ENCODE measurements at places on chromosomes 5 and 9.

DNA sequence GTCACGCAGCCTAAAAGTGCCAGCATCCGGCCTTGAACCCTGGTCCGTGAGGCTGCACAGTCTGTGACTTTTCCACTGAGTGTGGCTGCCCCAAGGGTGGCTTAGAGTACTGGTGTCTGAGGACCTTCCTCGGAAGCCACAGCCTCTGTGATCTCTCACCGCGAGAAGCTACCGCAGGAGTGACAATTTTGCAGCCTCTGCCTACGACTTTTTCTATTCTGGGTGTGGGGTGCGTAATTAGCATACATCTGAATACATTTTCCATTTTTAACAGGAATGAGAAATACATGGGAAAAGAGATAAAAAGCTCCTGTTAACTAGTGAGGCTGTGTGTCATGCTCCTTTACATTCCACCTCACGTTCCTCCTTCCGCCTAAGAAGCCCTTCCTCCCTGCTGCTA, 48.3 kb upstream of the HRH2 start:
- no peak for DNase-seq

DNA sequence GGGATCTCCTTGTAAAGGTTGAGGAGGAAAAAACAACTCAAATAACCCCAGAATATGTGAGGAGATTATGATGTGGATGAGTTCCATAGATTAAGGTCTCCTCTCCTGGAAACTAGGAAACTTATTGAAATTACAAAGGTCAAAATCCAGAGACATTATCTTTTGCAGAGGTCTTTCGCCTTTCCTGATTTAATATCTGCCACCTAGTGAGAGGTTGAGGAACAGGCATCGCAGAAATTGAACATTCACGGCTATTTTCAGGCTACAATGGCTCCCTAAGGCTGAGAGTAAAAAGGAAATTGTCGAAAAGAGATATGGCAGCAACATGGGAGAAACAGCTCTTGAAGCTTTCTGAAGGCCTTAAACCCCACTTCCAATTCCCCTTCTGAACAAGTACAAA, 127.5 kb upstream of the PLCXD3 start:
- no peak for DNase-seq

DNA sequence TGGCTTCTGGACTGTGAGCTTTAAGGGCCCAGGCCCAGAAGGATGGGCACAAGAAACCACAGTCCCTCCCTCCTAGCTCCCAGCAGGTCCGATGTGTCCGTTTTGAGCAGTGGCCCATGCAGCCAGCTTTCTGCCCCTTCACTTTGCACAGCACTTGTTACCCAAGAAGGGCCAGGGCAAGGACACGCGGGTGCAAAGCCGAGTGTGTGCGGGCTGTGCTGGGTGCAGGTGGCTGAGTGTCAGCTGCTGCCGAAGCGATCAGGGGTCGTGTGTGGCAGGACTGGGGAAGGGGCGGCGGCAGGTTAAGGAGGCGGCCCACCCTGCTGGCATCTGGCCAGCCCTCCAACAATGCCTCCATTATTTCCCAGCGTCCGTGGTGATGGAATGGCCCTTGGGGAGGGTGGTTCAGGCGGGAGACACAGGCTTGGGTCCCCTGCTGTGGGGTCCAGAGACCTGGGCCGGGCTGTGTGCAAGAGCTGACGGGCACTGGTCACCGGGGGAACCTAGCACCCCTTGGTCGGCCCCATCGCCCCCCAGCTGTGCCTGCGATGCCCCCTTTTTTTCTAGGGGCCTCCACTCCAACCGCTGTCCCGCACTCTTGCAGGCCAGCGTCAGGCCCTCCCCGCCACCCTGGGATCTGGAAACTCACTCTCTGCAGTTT, 653 bp downstream of the LHX3 start:
- no peak for DNase-seq

- DNase-seq = no peak
Observed at GRCh38 chr5:118921866-118922265, 66.5 kb downstream of the DTWD2 start.

DNA sequence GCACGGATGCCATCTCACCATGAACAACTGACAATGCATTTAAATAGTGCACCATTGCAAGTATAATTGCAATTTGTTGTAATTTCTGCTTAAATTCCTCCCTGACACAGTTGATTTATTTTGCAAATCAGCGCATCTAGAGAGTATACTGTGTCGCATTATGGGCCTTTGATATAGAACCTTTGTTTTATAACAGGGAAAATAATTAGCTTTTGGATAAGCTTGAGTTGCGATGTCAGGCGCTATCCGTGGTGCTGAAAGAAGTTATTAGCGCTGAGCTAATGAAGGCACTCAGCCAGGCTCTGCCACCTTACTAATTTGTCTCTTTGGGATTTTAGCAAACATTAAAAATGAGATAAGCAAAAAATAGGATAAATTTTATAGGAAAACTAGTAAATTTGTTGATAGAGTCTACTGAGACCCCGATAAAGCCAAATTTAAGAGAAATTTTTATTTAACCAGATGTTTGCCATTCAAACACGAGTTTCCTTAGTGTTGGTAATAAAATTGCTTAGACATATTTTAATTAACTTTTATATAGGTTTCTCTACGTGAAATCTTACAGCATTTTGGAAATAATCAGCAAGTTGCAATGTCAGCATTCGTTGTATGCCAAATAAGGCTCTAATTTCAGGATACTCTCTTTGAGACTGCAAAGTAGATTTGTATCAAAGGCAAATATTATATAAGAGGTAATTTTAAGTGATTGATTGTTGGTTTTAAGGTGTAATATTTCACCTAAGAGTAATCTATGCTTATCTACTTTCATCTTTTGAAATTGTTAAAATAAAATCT, 355.5 kb downstream of the TLR4 start:
- DNase-seq = no peak

DNA sequence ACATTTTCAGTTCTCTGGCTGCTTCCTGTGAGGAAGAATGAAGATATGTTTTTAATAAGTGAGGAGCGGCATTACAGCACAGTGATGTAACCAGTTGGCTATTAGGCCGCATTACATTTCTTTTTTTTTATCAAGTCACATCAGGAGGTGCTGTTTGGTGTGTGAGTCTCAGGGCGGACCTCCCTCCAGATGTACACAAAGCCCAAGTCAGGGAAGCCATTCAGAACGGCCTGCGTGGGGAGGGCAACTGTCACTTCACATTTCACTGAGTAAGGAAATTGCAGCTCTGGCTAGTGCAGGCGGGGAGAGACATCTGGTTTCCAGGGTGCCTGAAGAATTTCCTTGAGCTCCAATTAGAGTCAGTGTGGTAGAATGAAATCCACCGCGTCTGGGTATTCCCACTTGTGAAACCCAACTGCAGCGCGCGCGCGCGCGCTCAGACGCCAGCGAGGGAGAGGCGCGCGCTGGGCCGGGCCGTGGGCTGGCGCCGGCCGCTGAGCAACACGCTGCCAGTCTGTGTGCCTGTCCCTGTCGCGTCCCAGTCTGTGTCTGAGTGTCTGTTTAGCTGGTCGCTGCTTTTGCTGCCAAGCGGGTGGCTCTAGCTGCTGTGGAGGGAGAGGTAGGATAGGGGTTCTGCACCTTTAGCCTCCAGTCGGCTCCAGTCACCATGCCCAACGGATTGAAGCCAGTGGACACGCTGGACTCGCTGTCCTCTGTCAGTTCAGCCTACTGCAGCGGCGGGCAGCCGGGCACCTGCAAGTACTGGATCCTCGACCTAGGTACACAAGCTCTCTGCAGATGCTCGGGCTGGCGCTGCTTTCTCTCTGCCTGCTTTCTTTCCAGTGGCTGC, 140.8 kb upstream of the OTULINL start:
- no peak for DNase-seq

- no peak for DNase-seq
Observed at GRCh38 chr9:37986771-37987258, 82.2 kb downstream of the SHB start.

DNA sequence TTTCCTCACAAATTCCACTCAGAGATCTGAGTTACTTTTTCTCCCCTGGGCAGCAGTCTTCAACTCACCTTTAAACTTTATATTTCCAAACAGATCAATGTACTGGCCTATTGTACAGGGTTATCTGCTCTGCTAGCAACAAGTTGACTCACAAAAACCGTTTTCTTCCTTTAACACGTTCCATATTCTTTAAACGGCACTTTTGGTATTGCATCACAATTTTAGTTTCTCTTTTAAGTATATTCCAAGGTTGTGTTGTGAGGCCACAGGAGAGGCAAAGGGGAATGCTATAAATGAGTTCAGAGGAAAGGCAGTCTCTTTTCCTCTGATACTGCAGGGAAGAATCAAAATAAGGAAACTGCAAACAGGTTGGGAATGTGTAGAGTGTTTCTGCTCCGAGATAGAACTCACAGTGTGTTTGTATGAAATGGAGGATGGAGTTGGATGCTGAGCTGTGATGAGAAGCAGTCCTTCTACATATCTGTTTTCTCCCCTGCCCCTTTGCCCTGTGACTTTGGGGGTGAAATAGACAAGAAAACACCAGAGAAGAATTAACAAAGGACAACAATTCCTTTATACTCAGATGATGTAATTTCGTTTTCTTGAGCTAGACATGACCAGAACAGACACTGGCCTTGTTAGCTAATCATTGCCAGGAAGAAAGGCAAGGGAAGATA, 9.9 kb upstream of the ALDOB start:
- DNase-seq = no peak

GRCh38 chr5:122940890-122941289, 95.5 kb downstream of the SNX24 start:
- DNase-seq = no peak

DNA sequence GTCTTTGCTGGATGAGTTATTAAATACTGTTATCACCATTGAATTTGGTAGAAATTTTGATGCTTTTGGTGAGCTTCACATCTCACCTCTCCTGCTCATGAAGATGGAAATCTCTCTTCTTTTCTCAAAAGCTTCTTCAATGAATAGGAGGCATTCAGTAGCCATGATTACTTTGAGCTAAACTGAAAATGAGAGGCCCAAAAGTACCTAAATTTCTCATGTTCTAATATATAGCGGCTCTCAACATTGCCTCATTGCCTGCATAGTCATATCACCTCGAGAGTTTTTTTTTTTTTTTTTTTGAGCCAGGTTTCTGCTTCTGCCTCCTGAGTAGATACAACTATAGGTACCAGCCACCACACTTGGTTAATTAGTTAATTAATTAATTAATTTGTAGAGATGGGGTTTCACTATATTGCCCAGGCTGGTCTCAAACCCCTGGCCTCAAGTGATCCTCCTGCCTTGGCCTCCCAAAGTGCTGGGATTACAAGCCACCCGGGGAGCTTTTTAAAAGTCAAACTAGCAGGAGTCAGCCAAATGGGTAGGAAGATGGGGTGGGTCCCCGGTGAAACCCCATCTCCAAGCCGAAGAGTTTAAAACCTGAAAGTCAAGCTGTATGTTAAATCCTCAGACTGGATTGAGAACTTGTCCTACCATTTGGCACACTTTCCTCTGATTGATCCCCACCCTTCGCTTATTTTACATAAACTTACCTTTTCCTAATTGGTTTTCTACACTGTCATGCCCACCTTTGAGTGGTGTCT, 169.0 kb downstream of the DOCK2 start:
- no peak for DNase-seq

GRCh38 chr5:14249258-14250082, 106.3 kb downstream of the TRIO start:
- DNase-seq = no peak

- DNase-seq = no peak
Observed at GRCh38 chr5:57700072-57700471, 217.5 kb upstream of the ACTBL2 start.

DNA sequence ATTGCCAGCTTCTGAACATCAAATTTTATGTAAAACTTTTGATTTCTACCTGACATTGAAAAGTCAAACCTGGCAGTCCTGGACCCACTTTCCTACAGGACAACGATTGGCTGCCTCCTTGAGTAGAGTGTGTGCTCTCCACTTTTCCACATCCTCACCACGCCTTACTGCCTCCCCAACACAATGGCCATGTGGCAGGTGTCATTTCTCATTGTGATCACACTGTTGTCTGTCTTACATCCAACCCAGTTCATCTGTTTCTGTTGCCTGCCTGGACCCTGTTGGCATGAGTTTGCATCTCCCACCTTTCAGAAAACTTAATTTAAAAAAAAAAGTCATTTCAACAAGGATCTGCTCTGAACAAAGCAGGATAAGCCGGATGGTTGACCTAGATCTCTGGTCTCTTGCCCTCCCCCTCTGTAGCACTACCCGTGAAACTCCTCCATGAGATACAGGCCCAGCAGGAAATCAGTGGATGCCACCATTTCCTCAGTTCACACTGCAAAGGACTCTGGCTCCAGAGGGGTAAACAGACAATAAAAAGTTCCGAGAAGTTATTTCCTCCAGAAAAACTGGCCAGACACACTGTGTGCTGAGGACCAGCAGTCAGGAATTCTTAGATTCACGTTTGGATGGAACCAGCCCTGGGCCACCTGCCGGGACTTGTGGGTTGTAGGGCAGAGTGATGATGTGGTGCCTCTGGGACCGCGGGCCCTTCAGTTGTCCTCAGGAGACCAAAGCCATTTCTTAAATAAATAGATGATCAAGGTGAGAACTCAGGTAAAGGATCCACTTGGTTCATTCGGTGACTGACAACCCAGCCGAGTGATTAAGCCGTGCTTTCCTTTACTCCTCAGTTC, 48.6 kb downstream of the AMBP start:
- DNase-seq = no peak

DNA sequence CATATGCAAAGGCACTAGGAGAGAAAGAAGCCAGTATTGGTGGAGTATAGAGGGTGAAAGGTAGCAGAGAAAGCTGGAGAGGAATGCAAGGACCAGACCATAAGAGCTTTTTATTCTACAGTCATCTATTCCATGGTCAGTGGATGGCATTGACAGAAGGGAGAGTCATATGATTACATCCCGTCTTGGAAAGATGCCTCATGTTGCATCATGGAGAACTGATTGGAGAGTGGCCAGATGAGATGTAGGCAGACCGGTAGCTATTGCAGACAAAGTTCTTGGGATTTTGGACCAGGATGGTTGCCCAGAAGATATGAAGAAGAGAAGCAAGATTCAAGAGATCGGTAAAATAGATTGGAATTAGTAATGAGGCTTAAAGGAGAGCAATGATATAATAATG, 260.7 kb downstream of the CHSY3 start:
- no peak for DNase-seq

- no peak for DNase-seq
Observed at GRCh38 chr9:84573083-84573482, 96.4 kb upstream of the NTRK2 start.

- DNase-seq = no peak
Observed at GRCh38 chr5:178241688-178242231, 9.2 kb upstream of the PHYKPL start.

Data from epithelial cell of prostate (primary cell).